Activated naive CD4-positive, alpha-beta T cell treated with anti-CD3 and anti-CD28 coated beads, Interleukin-2, amount 50 U/mL, for 72 hours (primary cell): ENCODE measurements at places on chromosomes 16 and 17. TPM values are rescaled to one million over a fixed set of nuclear protein-coding genes. Genes with fewer than 3 reads are reported as not detected.

DNA sequence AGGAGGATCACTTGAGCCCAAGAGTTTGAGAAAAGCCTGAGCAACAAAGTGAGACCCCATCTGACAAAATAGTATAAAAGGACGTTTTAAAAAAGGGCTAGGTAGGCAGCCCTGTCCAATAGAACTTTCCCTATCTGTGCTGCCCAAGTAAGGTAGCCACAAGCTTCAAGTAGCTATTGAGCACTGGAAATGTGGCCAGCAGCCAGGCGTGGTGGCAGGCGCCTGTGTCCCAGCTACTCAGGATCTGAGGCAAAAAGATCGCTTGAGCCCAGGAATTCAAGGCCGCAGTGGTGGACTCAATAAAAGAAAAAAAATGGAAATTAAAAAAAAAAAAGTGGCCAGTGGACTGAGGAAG is 1.5 kb upstream of the NQO1 start:
- DNase-seq: no peak

DNA sequence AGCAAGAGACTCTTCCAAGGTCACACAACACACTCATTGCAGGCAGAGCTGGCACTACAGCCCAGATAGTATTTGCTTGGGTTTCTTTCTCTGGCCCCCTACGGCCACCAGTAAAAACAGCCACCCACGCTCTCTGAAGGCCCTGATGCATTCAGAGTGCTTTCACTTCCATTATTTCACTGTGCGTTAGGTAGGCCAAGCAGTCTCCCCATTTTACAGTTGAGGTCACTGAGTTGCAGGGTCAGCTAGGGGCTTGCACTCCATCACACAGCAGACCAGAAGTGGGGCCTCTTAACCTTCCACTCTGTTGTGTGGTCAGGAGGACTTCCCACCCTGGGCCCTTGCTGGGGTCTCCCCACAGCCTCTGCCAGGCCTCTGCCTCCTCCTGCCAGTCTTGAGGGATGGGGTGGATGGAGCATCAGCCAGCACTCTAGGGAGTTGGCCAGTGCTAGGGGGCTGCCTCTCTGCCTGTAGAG is 2.5 kb downstream of the TBX21 start:
- no peak for DNase-seq

DNA sequence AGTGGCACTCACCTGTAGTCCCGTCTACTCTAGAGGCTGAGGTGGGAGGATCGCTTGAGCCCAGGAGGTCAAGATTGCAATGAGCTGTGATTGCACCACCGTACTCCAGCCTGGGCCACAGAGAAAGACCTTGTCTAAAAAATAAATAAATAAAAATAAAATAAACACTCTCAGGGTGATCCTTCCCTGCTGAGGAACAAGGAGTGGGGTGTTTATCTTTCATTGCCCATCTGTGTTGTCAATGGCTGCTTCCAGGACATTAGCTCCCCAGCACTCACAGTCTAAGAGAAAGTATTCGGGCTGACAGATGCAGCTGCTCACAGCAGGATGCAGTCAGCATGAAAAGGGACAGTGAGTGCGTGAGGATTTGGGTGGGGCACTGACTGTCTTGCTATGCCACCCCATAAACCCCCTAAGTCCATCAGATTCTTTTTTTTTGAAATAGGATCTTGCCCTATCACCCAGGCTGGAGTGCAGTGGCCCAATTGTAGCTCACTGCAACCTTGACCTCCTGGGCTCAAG is 31.3 kb upstream of the RBBP6 start:
- no peak for DNase-seq

DNA sequence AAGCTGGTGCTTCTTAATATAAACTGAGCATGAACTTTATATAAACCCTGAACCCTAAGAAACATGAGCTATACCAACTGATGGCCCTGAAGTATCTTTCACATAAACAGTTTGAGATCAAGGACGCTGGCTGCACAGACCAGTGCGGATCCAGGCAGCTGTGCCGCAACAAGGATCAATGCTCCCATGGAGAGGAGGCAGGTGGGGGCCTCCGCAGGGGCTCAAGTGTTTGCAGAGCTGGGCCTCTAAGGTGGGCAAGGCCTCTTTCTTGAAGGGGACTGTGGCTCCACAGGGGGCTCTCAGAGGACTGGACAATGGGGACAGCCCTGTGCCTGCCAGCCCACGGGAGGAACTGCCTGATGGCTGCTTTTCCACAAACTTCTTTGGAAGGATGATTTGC is 46.0 kb downstream of the NDEL1 start:
- no peak for DNase-seq

DNA sequence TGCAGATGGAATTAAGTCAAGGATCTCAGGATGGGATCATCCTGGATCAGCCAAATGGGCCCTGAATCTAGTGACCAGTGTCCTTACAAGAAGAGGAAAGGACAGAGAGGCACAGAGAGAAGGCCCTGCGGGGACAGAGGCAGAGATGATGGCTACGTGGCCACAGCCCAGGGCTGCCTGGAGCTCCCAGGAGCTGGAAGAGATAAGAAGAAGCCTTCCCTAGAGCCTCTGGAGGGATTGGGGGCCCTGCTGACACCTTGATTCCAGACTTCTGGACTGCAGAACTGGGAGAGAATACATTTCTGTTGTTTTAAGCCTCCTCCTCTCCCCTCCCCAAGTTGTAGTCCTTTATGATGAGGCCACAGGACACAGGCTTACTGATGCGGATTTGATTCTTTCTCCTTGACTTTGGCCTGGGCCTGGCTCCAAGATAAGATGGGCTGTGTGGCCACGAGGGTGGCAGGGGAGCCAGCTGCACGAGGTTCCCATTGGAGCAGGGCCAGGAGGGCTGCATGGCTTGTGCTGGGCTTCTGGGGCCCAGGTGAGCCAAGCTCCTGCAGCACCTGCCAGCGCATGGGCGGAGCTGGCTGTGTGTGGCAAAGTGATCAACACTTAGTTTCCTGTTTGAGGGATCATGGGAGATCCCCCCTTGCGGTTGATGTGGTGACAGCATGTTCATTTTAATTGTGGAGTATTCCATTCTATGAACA is 146.1 kb downstream of the IRF8 start:
- DNase-seq: peak; percentile 44

- no peak for DNase-seq
These were observed 23.3 kb downstream of the IQCK start for GRCh38 chr16:19741354-19741753.

DNA sequence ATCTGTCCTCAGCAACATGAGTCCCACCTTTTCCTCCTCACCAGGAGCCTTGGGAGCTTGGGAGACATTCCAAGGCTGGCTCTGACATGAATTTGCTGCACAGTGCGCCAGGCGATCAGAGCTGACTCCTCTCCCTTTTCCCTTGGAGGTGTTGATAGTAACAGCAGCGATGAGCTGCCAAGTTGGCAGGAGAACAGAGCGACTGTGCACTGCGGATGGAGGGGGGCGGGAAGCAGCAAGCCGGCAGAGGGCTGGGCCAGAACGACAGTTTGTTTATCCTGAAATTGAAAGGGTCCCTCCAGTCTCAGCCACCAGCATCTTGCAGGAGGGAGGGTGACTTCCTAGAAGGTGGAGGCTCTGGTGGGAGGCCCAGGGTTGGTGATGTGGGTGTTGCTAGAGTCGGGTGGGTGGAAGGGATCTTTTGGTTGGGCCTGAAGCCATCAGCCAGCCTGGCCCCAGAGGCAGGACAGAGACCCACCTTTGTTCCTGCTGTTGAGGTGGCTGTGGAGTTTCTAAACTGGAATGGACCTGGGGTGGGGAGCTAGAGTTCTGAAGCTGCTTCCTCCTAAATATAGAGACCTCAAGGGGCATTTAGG is 22.5 kb upstream of the DYNLL2 start:
- DNase-seq: no peak

DNA sequence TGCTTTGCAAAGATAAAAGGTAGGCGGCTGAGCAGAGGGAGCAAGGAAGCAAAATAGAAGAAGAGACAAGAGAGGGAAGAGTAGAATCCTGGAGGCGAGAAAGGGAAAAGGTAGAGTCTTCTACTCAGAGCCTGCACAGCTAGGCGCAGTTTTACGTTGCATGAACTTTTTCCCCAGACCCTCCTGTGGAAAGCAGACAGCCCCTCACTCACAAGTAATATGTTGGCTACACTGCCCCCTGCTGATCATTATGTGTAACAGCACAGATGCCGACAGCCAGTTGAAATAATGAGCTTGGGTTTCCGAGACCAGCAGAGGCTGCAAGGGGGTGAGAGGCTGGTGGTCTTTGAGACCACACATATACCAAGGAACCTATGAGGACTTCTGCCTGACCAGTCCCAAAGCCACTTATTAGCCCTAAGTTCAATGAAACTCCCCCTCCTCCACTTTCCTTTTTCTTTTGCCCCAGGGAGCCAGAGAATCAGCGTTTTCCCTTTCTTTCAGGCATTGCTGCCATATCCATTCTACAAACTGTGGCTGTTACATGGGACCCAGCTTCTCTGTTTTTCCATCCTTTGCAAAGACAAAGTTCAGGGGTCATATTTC is 22.5 kb upstream of the CMTR2 start:
- no peak for DNase-seq

The AIPL1 gene
- not detected for total RNA-seq

The BRCA1 gene
- total RNA-seq: 126 TPM

The RHBDL3 gene
- 0.14 TPM for total RNA-seq

The FBXO39 gene
- total RNA-seq: not detected

The INCA1 gene
- total RNA-seq: 2.6 TPM

The RNF227 gene
- total RNA-seq: 5.3 TPM

The TMEM114 gene
- not detected for total RNA-seq

The MEFV gene
- total RNA-seq: not detected

The GOSR2 gene
- total RNA-seq: 38.4 TPM
